ENCODE measurements at places on chromosomes 3 and 15. TPM values are rescaled to one million over a fixed set of nuclear protein-coding genes. Genes with fewer than 3 reads are reported as not detected.

CPLX3 gene
- not detected for total RNA-seq

TEX9 gene
- total RNA-seq = 0.79 TPM

FGD5 gene
- total RNA-seq = not detected

SCN11A gene
- not detected for total RNA-seq

CYP19A1 gene
- not detected for total RNA-seq

SI gene
- total RNA-seq = not detected

DHFR2 gene
- 6.3 TPM for total RNA-seq

EAF2 gene
- 14.4 TPM for total RNA-seq

EIF4E3 gene
- 29.3 TPM for total RNA-seq

C3orf20 gene
- total RNA-seq = 0.23 TPM

GABRR3 gene
- total RNA-seq = not detected

FSIP1 gene
- total RNA-seq = 0.36 TPM

SCG5 gene
- total RNA-seq = 1.6 TPM

INO80 gene
- total RNA-seq = 19.1 TPM

CSPG5 gene
- 0.54 TPM for total RNA-seq

TMEM207 gene
- total RNA-seq = not detected

HCN4 gene
- total RNA-seq = not detected

CYP8B1 gene
- not detected for total RNA-seq

GREM1 gene
- not detected for total RNA-seq

SENP5 gene
- 28.0 TPM for total RNA-seq

DMXL2 gene
- total RNA-seq = 4.8 TPM

SH2D7 gene
- total RNA-seq = not detected

COMMD2 gene
- total RNA-seq = 31.8 TPM

RBPMS2 gene
- total RNA-seq = not detected

MESP1 gene
- total RNA-seq = 3.4 TPM

SLC28A2 gene
- not detected for total RNA-seq

ELL3 gene
- 2.3 TPM for total RNA-seq

GCNT3 gene
- total RNA-seq = not detected

OTOL1 gene
- not detected for total RNA-seq

RETNLB gene
- total RNA-seq = not detected

CCR8 gene
- total RNA-seq = 0.56 TPM

RBMS3 gene
- 2.3 TPM for total RNA-seq

SCAANT1 gene
- not detected for total RNA-seq

PRSS50 gene
- total RNA-seq = not detected

ACKR2 gene
- 1.2 TPM for total RNA-seq

CEMIP gene
- total RNA-seq = not detected

EPHB1 gene
- total RNA-seq = not detected

CHRD gene
- total RNA-seq = not detected

ARNT2 gene
- total RNA-seq = not detected

BSN gene
- total RNA-seq = 0.09 TPM

SLC9C1 gene
- total RNA-seq = not detected

CEP19 gene
- 5.5 TPM for total RNA-seq

EPB42 gene
- not detected for total RNA-seq

TGFBR2 gene
- total RNA-seq = 49.1 TPM

IREB2 gene
- total RNA-seq = 78.7 TPM

SLC24A5 gene
- not detected for total RNA-seq

ANKRD63 gene
- not detected for total RNA-seq

TM4SF18 gene
- total RNA-seq = not detected

EEF1AKMT4 gene
- total RNA-seq = 7.8 TPM

KY gene
- not detected for total RNA-seq
